Inflammatory macrophage (primary cell): ENCODE measurements at places on chromosomes 12 and 14.

- DNase-seq = no peak
Measured at GRCh38 chr12:100337727-100338126, 19.1 kb upstream of the SLC17A8 start.

DNA sequence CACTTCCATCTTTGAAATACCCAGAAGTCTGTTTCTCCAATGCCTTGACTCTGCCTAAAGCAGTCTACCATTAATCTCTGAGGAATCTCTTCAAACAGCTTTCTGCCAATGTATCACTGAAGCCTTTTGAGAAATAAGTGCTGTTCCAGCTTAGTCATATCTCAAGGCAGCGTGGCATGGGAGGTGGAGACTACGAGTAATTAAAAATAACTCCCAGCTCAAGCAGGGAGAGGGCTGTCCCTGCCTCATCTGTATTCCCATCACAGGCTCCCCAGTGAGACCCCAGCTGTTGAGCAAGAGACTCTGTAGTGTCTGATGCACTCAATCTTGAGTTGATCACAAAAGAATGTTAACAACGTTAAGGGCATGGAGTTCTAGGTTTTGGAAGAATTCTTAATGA is 700.6 kb downstream of the DIO2 start:
- DNase-seq = no peak

DNA sequence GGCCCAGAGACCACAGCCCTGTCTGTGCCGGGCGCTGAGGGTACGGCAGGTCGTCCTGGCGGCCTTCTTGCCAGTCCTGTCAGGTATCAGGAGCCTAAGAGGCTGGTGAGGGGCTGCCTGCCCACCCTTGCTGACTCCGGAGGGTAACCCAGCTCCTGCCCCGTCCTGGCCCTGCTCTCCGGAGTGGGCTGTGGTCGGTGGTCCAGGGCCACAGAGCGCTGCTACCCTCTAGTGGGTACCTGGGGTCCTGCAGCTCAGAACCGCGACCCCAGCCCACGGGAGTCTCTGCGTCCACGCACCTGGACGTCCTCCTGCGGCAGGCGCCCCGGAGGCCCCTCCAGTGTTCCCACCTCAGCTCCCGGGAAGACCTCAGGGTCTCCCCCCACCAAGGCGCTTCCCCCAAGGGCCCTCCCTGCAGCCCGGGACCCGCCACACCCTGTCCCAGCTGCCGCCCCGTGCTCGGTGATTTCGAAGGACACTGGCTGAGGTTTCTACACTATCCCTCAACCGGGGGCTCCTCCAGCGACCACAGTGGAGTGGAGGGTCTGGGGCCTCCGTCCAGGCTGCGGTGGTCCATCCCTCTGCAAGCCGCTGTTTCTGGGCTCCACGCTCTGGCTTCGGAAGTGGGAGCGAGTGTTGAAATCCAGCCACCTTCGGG is 75.9 kb upstream of the FBRSL1 start:
- DNase-seq = no peak

DNA sequence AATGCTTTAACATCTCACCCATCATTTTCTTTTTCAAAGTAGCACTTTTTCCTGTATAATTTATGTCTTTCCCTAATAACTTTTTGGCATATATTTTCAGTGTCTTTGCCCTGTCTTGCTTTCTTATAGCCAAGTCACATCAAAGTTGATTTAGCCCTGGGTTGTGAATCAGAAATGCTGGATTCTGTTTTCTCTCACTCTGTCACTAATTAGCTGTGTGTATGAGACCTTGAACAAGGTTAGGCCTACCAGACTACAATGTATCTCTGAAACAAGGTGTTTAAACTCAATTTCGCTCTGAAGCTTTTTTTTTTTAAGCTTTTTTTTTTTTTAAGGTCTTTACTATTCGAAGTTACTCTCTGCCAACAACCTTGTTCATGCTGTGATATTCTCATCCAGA is 25.7 kb downstream of the CNOT2 start:
- no peak for DNase-seq

GRCh38 chr14:58177125-58177524 is 22.8 kb upstream of the ACTR10 start:
- no peak for DNase-seq
